ENCODE measurements at places on chromosomes 1 and 21.

GRCh38 chr1:1352786-1353388, 3.7 kb upstream of the DVL1 start:
- DNase-seq: no peak

GRCh38 chr1:167434306-167434705, 84.0 kb downstream of the CD247 start:
- no peak for DNase-seq

DNA sequence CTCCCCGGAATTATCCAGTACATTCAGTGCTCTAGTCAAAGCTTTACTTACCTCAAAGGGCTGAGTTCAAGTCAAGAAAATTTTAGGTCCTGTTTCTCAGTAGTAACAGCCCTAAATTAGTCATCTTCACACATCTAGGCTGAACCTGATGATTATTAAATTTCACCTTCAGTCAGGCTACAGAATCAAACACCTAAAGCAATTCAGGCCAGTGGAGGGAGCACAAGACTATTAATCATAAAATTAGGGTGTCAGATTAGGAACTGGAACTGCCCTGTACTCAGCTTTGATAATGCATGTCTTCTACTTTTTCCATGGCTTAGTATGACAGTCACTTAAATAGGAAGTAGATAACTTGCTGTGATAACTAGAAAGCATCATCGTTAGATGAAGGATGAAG, 28.4 kb upstream of the BCAS2 start:
- no peak for DNase-seq

- DNase-seq: no peak
Observed at GRCh38 chr1:18927654-18928272, 25.4 kb upstream of the ALDH4A1 start.

GRCh38 chr1:46315669-46316403, 12.3 kb downstream of the UQCRH start:
- no peak for DNase-seq

DNA sequence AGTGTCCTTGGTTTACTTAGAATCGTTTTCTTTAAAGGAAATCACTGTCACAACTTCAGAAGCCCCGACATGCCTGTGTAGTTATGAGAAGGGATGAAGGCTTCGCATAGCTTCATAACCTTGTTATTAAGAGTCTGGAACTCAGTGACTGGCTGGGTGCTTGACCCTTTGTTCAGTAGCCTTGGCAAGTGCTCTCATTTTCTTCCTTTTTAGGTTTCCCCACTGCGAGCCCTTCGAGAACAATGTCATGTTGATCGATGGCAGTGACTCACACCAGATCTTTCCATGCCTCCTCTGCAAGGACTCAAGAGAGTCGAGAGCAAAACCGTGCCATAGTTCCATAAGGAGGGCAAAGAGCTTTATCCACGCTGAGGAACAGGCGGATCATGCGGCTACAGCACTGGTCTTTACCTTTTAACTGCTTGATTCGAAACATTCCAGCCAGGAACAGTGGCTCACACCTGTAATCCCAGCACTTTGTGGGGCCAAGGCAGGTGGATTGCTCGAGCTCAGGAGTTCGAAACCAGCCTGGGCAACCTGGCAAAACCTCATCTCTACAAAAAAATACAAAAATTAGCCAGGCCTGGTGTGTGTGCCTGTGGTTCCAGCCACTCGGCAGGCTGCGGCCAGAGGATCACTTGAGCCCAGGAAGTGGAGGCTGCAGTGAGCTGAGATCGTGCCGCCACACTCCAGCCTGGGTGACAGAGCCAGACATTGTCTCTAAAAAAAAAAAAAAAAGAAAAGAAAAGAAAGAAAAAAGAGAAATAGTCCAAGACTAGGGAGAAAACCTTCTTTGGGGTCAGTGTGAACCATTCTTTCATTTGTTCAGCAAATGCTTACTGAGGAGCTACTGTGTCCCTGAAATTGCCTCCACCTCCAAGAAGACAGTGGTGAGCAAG, 95.4 kb upstream of the ERRFI1 start:
- DNase-seq: no peak

DNA sequence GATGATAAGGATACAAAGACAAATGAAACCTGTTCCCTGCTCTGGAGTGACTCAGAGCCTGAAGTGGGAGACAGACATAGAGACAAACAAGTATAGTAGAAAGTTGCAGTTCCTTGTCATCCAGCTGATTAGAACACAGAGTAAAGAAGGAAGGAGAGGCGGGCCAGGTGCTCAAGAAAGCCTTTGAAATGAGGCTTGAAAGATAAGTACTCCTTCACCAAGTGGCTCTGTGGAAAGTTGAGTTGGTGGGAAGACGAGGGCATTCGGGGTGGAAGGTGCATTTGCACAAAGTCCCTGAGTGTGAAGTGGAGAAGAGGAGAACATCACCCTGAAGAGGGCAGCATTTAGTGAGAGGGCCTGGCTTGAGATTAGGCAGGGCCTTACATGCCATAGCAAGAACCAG, 17.0 kb downstream of the MARK1 start:
- DNase-seq: no peak

DNA sequence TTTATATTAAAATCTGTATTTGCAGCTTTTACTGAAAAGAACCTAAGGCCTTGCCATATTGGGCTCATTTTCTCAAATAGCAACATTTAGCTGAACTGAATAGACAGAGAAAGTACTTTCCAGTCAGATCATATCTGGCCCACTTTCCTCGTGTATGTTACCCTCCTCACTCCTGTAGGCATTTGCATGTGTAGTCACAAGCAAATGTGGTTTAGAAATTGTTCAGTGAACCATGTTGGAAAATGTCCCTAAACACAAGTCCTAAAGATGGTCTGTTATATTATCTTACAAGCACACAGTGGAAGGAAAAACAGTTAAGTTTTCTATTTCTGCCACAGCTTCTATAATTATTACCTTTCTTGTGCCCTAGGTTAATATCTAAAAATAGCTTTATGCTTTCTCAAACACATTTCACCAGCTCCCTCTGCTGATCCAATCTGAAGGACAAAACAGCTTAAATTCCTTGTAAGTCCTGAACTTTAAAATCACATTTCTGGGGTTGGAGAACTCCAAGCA, 606 bp upstream of the FMO4 start:
- DNase-seq: no peak

- DNase-seq: no peak
Observed at GRCh38 chr1:118504867-118505266, 319.8 kb upstream of the SPAG17 start.

DNA sequence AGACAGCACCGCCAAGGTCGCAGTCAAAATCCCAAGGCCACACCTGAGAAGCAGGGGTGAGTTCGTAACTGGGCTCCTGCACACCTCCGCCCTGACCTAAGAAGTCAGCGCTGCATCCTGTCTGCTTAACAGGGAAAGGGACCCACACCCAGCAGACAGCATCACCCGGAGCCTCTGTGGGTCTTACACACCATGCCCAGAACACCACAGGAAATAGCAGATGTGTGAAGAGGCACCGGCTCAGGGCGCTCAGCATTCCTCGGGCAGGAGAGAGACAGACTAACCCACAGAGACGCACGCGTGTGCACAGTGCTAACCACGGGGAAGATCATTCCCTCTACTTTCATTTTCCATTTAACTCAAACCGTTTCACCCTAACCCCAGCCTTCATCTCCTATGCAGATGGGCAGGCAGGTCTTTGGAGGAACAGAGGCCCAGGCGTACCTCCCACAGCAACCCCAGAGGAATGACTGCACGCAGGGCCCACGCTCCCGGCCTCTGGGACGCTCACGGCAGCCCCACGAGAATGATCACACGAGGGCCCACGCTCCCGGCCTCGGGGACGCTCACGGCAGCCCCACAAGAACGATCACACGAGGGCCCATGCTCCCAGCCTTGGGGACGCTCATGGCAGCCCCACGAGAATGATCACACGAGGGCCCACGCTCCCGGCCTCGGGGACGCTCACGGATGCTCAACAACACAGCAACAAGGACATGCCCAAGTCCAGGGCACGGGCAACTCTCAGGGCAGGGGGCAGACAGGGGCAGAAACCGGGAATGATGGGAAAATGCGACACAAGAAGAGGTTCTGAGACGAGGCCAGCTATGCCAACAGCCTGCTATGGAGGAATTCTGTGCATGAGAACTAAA, 20.9 kb downstream of the POFUT2 start:
- no peak for DNase-seq

GRCh38 chr1:150789396-150789795, 18.7 kb downstream of the CTSK start:
- DNase-seq: no peak

- DNase-seq: no peak
Observed at GRCh38 chr21:15967661-15968060, 237.9 kb downstream of the USP25 start.

DNA sequence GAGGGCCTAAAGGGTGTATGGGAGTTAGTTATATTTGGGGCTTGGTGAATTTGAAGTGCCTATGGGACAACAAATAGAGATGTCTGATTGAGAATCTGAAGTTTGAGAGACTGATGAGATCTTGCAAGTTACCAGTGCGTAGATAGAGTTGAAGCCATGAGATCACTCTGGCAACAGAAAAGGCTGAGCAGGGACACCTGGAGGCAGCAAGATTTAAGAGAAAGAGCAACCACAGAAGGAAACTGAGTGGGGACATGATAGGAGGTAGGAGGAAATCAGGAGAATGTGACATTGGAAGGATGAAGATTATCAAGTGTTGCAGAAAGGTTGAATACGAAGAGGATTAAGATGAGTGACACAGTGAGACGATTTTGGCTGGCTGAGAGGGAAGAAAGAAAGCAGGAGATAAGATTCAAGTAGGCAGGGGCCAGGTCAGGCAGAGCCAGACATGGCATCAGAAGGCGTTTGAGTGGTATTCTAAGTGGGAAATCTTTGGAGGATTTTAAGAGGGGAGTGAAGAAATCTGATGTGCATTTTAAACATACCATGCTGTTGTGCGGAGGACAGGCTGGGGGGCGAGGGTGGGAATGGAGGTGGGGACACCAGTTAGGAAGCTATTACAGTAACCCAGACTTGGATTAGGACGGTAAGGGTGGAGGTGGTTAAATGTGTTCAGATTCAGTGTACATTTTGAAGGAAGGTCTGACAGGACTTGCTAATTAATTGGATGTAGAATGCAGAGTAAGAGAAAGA, 3.0 kb upstream of the MPL start:
- no peak for DNase-seq

- DNase-seq: no peak
Observed at GRCh38 chr1:169694304-169695075, 16.9 kb downstream of the SELL start.

DNA sequence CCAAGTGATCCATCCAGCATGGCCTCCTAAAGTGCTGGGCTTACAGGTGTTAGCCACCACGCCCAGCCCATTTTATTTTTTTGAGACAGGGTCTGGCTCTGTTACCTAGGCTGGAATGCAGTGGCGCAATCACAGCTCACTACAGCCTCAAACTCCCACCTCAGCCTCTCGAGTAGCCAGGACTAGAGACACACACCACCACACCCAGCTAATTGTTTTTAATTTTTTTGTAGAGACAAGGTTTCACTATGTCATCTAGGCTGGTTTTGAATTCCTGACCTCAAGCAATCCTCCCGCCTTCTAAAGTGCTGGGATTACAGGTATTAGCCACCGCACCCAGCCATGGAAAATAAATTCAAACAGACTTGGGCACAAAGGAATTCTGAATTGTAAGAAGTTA, 31.9 kb downstream of the PUM1 start:
- DNase-seq: peak; percentile 34

GRCh38 chr21:38993561-38993960, 187.8 kb downstream of the ETS2 start:
- peak; percentile 78 for DNase-seq

- DNase-seq: no peak
Observed at GRCh38 chr1:241266121-241266520, 90.9 kb downstream of the RGS7 start.

- no peak for DNase-seq
Observed at GRCh38 chr1:85339656-85340399, 63.4 kb upstream of the BCL10 start.

DNA sequence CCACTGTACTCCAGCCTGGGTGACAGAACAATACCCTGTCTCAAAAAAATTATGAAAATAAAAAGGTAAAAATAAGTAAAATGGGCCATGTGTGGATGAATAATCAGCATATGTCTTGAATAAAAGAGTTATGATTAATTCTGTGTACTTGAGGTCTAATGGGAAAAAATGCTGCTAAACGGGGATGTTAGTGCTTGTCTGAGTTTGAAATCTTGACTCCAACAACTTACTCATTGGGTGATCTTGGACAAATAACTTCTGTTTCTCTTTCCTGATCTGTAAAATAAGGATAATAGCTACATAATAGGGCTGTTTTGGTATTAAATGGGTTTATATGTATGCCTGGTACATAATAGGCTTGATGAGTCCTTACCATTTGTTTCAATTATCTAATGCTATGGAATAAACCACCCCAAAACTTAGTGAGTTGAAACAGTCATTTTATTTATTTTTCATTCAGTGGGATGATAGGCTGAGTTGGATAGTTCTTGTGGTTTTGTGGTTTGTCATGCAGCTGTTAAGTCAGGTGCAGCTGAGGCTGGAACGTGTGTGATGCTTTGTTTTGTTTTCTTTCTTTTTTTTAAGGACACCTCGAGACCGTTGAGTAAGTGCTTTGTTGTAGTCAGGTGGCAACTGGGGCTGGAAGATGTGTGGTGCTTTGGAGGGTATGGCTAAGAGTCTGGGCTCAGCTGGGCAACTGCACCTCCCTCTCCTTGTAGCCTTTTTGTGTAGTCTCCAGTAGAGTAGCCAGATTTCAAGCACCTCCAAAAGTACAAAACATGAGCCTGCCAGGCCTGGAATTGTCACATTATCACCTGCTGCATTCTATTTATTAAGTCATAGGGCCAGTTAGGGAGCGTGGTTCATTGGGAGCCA, 4.9 kb downstream of the MDM4 start:
- no peak for DNase-seq

DNA sequence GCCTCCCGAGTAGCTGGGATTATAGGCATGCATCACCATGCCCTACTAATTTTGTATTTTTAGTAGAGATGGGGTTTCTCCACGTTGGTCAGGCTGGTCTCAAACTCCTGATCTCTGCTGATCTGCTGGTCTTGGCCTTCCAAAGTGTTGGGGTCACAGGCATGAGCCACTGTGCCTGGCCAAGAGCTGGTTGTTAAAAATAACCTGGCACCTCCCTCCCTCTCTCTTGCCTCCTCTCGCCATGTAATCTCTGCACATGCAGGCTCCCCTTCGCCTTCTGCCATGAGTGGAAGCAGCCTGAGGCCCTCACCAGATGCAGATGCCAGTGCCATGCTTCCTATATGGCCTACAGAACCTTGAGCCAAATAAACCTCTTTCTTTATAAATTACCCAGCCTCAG, 74.7 kb upstream of the TLR5 start:
- DNase-seq: no peak

GRCh38 chr21:34989337-34990151, 59.6 kb downstream of the RUNX1 start:
- DNase-seq: no peak

GRCh38 chr1:178498896-178499675, 2.3 kb upstream of the CLEC20A start:
- DNase-seq: no peak

GRCh38 chr1:207754974-207755700, 3.3 kb downstream of the CD46 start:
- DNase-seq: no peak

Measured in renal cortex interstitium (tissue), 15 donors.